ENCODE measurements at places on chromosomes 7 and 10.
A peak's percentile ranks its signal among the peaks of the same experiment; 100 is the strongest.

DNA sequence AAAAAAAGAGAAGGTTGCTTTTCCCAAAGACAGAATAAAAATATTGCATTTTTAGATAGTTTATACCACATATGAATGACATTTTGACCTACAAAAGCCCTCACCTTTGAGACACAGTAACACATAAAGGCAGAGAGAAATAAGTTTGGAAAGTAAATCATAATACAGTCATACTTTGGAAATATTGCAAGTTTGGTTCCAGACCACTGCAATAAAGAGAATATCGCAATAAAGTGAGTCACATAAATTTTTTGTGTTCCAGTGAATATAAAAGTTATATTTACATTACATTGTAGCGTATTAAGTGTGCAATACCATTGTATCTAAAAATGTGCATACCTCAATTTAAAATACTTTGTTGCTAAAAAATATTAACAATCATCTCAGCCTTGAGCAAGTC lies 40.3 kb downstream of the CCDC71L start:
- DNase-seq: no peak

GRCh38 chr7:149811221-149811620 lies 27.0 kb upstream of the ZNF862 start:
- no peak for DNase-seq

- no peak for DNase-seq
Observed at GRCh38 chr7:95324431-95324830, at the start of gene PON1. PON1 (minus strand) TSS chr7:95324532; CDS start chr7:95324475, 57 bp downstream.

DNA sequence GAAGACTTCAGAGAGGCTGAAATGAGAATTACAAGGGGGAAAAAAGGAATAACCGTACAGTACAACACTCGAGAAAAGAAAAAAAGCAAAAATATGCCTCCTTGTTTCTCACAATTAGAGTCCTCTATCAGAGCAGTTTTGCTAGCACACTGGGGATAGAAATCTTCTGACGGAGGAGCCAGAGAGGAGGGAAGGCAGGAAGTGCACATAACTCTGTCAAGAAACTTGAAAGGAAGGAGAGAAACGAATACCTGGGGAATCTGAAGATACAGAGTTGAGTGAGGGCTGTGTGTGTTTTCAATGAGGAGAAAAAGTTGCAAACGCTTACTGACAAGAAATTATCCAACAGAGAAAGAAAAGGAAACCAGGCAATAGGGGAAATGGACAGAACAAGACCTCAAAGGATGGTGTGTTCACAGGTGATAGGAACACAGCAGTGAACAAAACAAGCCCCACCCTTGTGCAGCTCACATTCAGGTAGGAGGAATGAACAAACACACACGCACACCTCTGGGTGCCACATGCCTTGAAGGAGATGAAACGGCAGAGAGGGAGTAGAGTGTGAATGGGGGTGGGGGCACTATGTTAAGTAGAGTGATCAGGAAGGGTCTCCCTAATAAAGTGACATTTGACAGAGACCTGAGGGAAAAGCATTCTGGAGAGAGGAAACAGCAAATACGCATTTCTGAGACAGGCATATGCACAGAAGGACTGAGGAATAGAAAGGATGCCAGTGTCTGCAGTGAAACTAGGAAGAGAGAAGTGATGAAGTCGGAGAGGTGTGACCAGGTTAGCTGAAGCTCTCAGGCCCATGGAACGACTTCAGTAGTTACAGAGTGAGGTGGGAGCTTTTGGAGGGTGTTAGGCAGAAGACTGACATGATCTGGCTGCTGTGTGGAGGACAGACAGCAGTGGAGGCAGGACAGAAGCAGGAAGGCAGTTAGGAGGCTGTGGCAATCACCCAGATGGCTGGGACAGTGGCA lies 46.7 kb upstream of the SPOCK2 start:
- no peak for DNase-seq

- no peak for DNase-seq
Observed at GRCh38 chr10:24904824-24905223, 47.6 kb downstream of the PRTFDC1 start.

- no peak for DNase-seq
Observed at GRCh38 chr10:1674501-1674900, 62.8 kb downstream of the ADARB2 start.

DNA sequence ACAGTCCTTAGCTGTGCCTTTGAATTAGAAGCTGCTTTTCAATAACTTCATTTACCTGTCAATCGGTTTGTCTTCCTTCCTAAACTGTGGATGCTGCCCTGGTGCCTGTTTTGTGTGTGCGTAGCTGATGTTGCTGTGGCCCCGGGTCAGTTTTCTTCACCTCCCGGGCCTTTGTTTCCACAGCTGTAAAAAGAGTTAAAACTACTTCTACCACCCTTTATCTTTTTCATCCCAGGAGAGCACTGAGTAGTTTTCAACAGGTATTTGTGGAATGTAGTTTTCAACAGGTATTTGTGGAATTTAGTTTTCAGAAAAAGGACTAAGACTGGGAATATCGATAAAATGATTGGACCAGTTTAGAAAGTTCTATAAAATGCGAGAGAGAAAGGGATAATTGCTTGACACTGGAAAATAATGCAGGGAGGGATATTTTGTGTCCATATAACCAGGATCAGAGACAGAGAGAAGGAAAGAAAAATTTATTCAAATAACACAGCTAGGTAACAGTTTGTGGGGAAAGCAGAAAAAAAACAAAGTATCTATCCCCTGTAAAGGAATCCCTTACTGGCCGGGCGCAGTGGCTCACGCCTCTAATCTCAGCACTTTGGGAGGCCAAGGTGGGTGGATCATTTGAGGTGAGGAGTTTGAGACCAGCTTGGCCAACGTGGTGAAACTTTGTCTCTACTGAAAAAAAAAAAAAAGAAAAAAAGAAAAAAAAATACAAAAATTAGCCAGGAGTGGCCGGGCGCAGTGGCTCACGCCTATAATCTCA lies 15.9 kb upstream of the IGF2BP3 start:
- no peak for DNase-seq

GRCh38 chr10:104260775-104261115 lies 6.1 kb downstream of the GSTO1 start:
- no peak for DNase-seq

GRCh38 chr7:106071356-106071998 lies 40.6 kb downstream of the SYPL1 start:
- DNase-seq: no peak

DNA sequence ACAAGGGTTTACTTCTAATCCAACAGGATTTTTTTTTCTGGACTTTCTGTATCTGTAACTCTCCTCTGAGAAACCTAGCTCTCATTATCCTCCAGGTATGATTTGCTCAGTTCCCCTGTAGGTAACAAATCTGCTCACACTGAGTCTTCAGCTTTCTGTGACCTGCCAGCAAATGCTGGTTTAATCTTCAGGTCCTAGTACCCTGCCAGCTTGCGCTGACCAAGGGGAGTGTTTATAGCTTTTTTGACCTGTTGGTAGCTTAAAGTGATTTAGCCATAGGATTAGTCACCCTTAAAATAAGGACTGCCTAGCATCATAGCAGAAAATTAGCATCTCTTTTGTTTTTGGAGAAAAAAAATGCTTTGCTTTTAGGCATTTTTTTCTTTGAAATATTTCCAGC lies 22.4 kb downstream of the SND1 start:
- DNase-seq: no peak

- no peak for DNase-seq
Observed at GRCh38 chr10:10892290-10892875, 125.3 kb upstream of the CELF2 start.

DNA sequence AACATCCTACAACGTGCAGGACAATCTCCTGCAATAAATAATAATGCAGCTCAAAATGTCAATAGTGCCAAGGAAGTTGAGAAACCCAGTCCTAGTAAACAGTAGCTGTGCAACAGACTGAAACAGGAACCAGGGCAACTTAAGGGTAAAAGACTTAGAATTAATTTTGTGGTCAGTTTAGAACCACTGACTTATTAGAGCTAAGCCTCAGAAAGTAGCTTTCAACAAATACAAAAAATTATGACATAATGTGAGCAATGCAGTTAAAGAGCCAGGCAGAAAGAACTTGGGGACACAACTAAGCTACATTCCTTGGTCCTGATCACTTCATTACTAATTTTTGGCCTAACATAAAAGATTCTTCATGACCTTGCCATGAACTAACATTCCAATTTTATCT lies 195.4 kb downstream of the MACC1 start:
- DNase-seq: no peak

DNA sequence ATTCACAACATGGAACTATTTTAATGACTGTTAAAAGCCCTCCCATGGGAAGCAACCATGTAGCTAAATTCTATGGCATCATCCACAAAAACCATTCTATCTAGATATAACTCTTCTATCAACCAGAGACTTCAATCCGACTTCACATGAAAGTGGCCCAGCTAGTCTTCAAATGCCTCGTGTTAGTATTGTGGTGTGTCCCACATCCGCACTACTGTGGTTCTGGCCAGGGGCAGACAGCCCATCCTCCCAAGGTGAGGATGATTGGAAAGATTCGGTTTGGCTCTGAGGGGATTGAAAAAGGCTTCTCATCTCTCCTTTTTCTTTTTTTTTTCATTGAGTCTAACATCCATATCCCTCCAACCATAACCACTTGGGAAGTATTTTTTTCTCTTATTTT lies 253.0 kb upstream of the KLF6 start:
- no peak for DNase-seq

GRCh38 chr7:87105401-87105800 lies 45.9 kb upstream of the ELAPOR2 start:
- DNase-seq: no peak

DNA sequence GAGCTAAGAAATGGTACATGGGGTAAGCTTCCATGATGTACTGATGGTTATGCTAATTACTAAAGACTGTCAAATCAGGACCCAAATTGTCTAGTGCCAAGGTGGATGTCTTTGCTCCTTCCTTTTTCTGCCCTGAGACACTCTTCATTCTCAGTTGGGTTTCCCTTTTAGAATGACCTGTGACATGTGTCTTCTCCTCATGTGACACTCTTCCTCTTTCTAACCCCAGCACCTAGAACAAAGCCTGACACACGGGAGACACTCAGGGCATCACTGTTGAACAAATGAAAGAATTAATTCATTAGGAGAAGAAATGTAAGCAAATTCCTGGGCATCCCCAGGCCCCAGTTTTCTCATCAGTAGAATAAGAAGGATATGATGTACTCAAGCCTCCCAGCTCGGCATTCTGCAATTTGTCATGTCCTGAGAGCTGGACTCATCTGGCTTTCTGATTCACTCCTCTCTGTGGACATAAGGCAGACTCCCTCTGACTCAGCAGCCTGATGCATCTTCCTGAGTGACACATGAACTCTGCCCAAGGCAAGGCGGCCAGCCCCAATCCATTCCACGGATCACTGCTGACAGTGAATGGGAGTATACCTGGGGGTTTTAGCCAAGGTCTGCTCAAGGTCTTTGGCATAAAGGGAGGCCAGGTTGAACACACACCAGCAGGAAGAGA lies 473.8 kb downstream of the KCNMA1 start:
- DNase-seq: peak; percentile 92

- no peak for DNase-seq
Observed at GRCh38 chr7:157703534-157704195, 366.9 kb downstream of the DNAJB6 start.

GRCh38 chr10:68192113-68192512 lies 39.8 kb downstream of the ATOH7 start:
- no peak for DNase-seq

- no peak for DNase-seq
Observed at GRCh38 chr7:92576296-92576695, 13.9 kb downstream of the FAM133B start.

GRCh38 chr7:78535655-78536054 lies 737.1 kb downstream of the PHTF2 start:
- DNase-seq: no peak

- DNase-seq: no peak
Observed at GRCh38 chr7:74586258-74587175, 71.0 kb upstream of the GTF2I start.

- no peak for DNase-seq
Observed at GRCh38 chr10:359762-360161, 224.5 kb downstream of the ZMYND11 start.

GRCh38 chr7:121576148-121576917 lies 180.2 kb upstream of the FAM3C start:
- DNase-seq: no peak

DNA sequence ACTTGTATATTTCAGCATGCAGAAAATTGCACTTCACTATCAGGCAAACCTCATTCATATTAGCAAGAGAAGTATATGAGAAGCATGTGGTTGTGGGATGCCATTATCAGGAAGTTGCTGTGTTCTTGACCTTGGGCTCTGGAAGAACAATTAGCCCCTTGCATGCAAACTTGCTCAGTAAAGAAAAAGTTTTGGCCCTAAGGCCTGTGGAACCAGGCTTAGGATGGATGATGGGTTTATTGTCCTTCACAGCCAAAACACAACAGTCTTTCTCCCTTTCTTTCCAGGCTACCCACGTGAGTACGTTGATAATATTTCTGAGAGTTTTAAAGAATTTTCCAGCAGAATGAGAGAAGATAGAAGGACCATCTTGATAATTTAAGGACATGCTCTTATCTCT lies 166.4 kb downstream of the AUTS2 start:
- DNase-seq: no peak

DNA sequence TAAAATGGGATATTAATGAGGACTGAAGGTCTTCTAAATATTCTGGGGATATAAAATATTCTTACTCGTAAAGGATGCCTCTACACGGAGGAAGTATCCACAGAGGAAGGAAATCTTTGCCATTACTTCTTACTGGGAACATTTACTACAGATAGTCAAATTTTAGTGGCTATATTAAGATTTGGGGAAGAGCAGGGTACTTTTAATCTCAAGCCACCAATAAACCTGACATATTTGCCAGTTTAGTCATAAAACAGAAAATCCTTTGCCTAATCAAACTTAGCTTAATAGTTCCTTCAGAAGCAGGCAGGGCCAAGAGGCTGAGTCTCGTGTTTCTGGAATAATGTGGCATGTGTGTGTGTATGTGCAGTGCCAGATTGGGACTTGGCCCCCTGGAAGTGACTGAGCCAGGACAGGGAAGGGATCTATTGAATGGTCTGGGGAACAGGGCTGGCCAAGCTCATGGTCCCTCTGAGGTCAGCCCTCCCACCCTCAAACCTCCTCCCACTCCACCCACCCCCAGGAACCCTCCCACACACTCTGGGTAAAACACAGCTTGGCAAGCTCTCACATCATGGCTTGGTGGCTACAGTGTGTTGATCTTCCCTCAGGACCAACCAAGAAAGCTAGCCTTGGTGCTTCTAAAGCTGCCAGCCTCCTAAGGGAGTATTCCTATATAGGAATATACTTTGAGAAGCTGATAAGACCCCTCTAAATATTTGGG lies 1.6 kb upstream of the PIK3CG start:
- no peak for DNase-seq

- no peak for DNase-seq
Observed at GRCh38 chr10:88805361-88805760, 2.8 kb downstream of the LIPM start.

- no peak for DNase-seq
Observed at GRCh38 chr7:71171476-71171875, 39.5 kb downstream of the GALNT17 start.

GRCh38 chr10:14491811-14492210 lies 161.1 kb upstream of the FRMD4A start:
- no peak for DNase-seq

- no peak for DNase-seq
Observed at GRCh38 chr10:74289951-74290350, 138.9 kb downstream of the ADK start.

Data from fibroblast of the conjunctiva (primary cell).